ENCODE measurements at places on chromosomes 5 and 9.

DNA sequence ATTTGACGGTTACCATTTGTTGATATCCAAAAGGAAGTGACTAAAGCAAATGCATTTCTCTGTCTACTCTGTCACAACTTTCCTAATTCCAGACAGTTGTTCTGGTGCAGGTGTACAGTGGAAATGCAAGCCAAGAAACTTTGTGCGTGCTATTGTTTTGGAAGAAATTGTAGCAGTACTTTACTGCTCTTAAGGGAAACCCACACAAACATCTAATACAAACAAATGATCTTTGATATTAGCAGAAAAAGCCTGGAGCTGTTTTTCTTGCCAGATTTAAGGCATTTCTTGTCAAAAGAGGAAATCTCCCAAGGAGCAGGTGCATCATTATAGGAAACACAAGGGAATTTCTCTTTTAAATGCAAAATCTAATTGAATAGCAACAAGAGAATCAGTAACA is 2.0 kb downstream of the SNCAIP start:
- DNase-seq, result no peak

- no peak for DNase-seq
Measured at GRCh38 chr9:16337322-16338029, 533.0 kb downstream of the BNC2 start.

DNA sequence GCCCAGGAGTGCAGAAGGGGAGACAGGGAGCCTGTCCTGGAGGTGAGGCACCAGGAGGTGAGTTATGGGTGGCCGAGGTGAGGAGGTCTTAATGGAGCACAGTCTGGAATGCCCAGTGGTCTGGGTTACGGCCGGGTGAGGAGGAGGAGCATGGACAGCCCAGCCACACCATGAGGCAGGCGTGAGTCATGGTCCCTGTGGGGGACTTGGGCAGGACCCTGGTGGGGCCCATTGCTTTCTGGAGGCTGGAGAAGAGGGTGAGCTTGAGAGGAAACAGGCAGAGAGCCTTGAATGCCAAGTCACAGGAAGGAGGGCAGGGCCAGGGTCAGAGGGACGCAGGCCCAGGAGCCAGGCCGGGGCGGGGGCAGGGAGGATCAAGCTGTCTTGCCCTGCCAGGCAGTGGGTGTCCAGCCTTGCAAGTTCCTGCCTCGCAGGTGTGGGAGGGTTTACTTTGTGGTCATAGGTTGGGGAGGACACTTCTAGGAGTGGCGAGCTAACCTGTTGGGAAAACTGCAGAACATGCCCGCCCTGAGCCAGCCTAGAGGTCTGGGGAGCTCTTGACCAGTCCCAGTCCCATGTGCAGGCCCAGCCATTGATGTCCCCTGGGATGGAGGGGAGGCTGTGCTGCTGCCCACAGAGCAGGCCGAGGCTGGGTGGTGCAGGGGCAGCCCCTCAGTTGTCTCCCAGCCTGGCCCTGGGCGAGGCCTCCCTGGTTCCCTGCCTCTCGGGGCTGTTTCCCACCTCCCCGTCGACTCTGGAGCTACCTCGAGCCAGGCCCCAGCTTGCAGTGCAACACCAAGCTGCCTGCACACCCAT is 2.8 kb downstream of the CACNA1B start:
- DNase-seq, result no peak

DNA sequence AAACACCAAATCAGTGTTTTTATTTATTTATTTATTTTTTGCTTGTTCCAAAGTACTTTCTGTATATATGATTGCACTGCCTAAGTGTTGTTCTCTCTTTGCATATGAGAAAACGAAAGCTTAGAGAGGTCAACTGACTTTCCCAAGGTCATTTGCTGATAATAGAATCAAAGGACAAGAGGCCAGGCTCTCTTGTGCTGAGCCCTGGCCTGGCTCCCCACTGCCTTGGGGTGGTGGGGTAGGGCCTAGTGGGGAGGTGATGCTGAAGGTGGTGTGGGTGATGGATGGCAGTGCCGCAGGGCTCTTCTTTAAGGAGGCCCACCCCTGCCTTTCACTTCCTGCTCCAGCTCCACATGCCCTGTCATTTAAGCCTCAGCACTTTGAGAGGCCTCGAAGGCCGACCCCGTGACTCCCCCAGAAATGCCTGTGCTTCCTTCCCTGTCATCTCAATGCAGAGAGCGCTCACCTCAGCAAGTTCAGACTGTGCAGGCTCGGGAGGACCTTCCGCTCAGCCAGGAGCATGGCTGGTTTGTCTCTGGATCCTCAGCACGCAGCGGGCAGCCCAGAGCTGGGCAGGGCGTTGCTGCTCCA is 59.5 kb downstream of the SMIM23 start:
- DNase-seq, result no peak

DNA sequence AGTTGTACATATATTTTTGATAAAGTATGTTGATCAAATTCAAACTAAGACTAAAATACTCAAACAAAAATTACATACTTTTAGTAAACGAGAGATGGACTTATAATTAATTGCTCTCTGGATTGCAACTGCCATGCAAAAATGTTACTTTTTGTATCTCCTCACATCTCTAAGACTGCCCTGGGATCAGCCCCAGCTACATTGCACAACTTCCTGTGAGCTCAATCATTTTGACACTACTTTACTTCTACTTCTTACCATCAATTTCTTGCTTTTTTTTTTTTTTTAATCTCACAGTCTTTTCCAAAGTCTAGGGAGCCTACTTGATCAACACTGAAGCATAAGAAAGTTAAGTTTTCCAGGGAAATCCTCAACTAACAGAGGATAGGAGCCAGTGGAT is 506.0 kb upstream of the CDH10 start:
- no peak for DNase-seq

Data from LNCaP clone FGC (cell line).